Prostate gland (tissue), 2 donors: ENCODE measurements at places on chromosomes 5 and 9. TPM values are rescaled to one million over a fixed set of nuclear protein-coding genes. Genes with fewer than 3 reads are reported as not detected.

DNA sequence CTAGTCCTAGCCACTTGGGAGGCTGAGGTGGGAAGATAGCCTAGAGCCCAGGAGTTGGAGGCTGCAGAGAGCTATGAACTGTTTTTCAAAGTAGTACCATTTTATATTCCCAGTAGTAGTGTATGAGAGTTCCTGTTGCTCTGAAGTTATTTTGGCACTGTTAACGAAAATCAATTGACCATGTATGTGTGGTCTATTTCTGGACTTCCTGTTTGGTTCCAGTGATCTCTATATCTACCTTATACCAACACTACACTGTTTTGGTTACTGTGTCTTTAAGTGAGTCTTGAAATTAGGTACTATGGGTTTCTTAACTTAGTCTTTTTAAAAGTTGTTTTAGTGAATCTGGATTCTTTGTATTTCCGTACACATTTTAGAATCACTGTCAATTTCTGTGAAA, 13.6 kb downstream of the SLF1 start:
- no peak overlapping the region for H3K4me3 ChIP-seq
- no peaks in the 10 kb centered on the region for H3K36me3 ChIP-seq
- H3K4me1 ChIP-seq: no peaks in the 10 kb centered on the region
- DNase-seq: no peak
- no peaks in the 10 kb centered on the region for H3K27me3 ChIP-seq
- H3K27ac ChIP-seq: no peak overlapping the region

The GLRA1 gene
- total RNA-seq: not detected

DNA sequence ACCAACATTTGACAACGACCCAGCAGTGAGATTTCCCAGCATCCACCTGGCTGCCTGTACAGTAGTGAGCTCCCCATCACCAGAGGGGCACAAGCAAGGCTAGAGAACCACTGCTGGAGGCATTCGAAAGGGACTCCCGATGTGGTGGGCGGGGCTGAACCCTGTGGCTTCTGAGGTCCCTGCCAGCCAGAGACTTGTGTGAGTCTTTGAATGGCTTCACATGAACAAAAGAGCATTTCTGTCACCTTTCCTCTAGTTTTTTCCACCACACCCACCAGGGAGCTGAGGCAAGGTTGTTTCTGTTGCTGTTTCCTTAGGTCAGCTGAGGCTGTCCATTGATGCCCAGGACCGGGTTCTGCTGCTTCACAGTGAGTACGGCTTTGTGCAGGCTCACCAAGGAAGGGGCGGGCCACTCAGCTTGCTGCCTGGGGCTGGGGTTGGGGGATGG, 15.7 kb downstream of the RGS3 start:
- H3K27ac ChIP-seq: no peak overlapping the region
- H3K27me3 ChIP-seq: no peaks in the 10 kb centered on the region
- peaks cover 4% of the 10 kb centered on the region for H3K4me1 ChIP-seq
- DNase-seq: no peak

- no peak for DNase-seq
- H3K27me3 ChIP-seq: no peaks in the 10 kb centered on the region
- H3K36me3 ChIP-seq: no peaks in the 10 kb centered on the region
- H3K4me1 ChIP-seq: no peaks in the 10 kb centered on the region
- no peak overlapping the region for H3K4me3 ChIP-seq
Measured at GRCh38 chr9:105023788-105024187, 95.8 kb upstream of the ABCA1 start.

DNA sequence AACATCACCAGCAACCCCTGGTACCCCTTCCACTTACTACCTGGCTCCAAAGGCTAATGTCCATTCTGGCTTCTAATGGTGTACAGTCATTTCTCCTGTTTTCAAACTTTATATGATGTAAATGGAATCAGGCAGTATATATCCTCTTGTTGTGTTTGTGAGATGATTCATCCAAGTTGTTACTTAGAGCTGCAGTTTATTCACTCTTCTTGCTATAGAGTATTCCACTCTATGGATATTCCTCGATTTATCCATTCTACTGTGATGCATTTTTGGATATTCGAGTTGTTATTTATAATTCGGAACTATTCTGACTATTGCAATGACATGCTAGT, 32.4 kb downstream of the IRF1 start:
- H3K4me1 ChIP-seq: no peaks in the 10 kb centered on the region
- no peak overlapping the region for H3K4me3 ChIP-seq
- no peak overlapping the region for H3K27ac ChIP-seq
- H3K27me3 ChIP-seq: no peaks in the 10 kb centered on the region

DNA sequence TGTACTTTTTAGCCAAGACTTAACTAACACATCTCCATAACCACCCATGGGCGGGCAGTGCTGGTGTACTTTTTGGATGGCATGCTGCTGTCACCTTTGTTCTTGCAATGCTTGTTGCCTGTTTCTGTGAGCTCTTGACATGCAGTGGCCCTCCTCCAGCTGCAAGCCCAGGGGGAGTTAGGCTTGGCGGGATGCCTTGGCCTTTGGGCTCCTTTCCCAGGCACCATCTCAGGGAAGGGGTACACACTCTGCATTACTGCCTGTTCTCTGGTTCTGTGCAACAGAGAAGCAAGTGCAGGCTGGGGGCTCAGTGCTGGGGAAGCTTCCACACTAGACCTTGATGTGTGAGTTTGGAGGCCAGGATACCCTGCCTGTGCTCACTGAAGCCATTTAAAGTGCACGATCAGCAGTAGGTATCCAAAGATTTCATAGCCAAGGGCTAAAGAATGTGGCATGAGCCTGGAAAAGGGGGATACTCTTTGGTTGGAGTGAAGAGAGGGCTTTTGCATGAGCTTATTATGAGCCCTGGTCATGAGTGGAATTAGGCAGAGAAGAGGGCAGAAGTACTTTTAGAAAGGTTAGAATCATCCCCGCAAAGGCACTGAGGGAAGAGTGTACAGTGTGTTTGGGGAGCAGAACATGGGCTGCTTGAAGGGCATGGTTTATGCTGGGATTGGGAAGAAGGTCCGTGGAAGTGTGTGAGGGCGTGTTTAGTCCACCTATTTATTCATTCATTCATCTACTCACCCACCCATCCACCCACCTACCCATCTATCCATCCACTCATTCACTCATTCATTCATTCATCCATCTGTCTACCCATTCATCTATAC, 22.5 kb downstream of the PSAT1 start:
- H3K27ac ChIP-seq: no peak overlapping the region
- no peaks in the 10 kb centered on the region for H3K4me1 ChIP-seq
- H3K36me3 ChIP-seq: no peaks in the 10 kb centered on the region

DNA sequence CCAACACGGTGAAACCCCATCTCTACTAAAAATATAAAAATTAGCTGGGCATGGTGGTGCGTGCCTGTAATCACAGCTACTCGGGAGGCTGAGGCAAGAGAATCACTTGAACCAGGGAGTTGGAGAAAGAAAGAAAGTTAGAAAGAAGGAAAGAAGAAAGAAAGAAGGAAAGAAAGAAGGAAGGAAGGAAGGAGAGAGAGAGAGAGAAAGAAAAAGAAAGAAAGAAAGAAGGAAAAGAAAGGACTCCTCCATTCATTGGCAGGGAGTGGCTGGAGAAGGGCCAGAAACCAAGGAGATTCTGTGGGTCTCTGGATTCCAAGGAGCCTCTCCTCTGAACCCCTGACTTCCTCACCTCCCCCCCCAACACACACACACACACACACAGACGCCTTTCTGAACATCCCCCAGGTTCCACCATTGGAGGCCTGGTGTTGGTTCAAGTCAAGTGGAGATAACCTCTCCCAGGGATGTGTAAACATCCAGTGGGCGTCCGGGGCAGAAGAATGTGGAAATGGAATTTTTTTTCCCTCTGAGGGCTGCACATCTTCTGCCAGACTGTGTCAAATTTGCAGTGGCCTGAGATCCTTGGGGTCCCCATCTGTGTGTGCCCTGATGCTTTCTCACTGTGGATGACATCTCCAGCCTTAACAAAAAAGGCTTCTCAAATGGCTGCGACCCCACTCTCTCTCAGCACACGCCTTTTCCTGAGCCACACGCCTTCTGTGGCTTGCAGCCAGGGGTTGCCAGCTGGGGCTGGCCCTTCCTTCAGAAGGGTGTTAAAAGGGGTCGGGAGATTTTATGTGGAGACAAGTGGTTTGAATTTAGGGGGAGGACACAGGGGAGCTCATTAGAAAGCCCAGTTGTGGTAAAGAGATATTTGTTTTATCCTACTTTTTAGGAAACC, 109.3 kb upstream of the HAND1 start:
- H3K4me1 ChIP-seq: no peaks in the 10 kb centered on the region
- no peak for DNase-seq
- H3K27ac ChIP-seq: no peak overlapping the region
- H3K36me3 ChIP-seq: no peaks in the 10 kb centered on the region
- H3K4me3 ChIP-seq: no peak overlapping the region

DNA sequence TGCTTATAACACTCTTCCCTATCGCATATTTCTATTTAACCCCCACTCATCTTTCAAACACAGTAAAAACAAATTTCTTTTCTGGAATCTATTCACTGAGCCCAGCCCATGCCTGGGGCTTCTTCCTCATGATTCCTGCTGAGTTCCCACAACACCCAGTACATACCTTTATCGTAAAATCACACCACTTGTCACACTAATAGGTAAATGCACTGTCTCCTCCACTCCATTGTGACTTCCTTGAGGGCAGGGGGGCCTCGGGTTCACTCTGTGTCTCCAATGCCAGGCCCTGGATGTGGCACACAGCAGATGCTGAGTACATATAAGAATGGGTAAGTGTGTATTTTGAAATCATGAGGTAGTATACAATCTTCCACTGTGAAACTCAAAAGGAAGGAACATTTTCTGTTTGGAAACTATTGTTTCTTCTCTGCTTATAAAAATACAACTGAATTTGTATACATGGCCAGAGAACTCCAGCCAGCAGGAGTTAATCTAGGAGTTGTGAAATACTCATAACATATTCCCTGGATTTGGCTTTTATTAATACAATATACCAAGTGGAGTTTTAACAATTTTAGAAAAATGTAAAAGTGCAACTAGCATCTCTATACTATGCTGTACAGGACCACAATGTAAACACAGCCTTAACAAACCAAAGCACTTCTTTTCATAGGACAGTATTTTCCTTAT, 7.2 kb downstream of the PLK2 start:
- no peak overlapping the region for H3K27ac ChIP-seq
- H3K36me3 ChIP-seq: no peaks in the 10 kb centered on the region
- no peak for DNase-seq
- no peak overlapping the region for H3K4me3 ChIP-seq

The HTR1A gene
- total RNA-seq: 1.2 TPM

DNA sequence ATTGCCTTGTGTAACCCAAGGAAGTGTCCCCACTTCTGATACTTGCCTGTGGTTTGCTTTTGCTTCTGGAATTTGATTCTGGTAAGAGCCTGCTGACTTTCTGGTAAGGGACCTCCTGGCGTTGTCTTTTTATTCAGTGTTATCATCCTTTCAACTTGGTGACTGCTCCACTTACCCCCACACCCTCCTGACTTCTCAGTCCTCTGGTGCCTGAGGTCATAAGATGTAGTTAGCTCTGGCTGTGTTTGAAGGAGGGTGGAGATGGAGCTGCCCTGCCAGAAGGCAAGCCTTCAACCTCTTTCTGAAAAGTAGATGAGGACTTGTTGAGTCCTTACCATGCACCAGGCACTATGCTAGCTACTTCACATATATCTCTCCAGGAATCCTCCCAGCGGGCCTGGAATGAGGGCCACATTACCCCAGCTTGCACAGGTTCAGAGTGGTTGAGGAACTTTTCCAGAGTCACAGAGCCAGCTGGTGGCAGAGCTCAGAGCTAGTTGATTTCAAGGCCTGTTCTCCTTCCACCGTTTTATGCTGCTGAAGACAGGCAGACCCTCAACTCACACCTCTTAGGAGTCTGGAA, 45.2 kb upstream of the PITX1 start:
- H3K27ac ChIP-seq: no peak overlapping the region
- H3K4me3 ChIP-seq: no peak overlapping the region
- H3K4me1 ChIP-seq: no peaks in the 10 kb centered on the region

- no peaks in the 10 kb centered on the region for H3K4me1 ChIP-seq
- no peaks in the 10 kb centered on the region for H3K36me3 ChIP-seq
- H3K27ac ChIP-seq: no peak overlapping the region
- H3K4me3 ChIP-seq: no peak overlapping the region
Measured at GRCh38 chr5:9166202-9167112, 379.4 kb downstream of the SEMA5A start.
